Fibroblast of skin of right quadriceps (primary cell): ENCODE measurements at places on chromosomes 7 and 10.

- DNase-seq: no peak
Measured at GRCh38 chr10:123375738-123376137, 221.5 kb downstream of the BUB3 start.

- peak; percentile 32 for DNase-seq
Measured at GRCh38 chr10:101686133-101686925, 8.6 kb downstream of the FBXW4 start.

GRCh38 chr10:32160864-32161263 lies 104.6 kb upstream of the KIF5B start:
- DNase-seq: no peak

DNA sequence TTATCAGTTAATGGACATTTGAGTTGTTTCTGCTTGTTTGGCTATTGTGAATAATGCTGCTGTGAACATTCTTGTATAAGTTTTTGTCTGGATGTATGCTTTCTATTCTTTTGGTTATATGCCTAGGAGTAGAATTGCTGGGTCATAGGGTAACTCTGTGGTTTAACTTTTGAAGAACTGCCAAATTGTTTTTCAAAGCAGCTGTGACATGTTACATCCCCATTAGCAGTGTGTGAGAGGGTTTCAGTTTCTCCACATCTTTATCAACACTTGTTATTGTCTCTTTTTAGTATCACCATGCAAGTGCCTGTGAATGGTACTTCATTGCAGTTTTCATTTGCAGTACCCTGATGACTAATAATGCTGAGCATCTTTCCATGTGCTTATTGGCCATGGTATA lies 2.1 kb upstream of the NDUFB8 start:
- no peak for DNase-seq

GRCh38 chr7:22680482-22680911 lies 46.5 kb upstream of the IL6 start:
- DNase-seq: no peak

DNA sequence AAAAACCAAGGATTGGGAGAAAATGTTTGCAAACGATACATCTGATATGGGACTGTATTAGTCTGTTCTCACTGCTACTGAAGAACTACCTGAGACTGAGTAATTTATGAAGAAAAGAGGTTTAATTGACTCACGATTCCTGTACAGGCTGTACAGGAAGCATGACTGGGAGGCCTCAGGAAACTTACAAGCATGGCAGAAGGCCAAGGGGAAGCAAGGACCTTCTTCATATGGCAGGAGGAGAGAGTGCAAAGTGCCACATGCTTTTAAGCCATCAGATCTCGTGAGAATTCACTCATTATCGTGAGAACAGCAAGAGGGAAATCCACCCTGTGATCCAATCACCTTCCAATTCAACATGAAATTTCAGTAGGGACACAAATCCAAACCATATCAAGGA lies 11.0 kb downstream of the ZNF713 start:
- no peak for DNase-seq

GRCh38 chr7:47957156-47957555 lies 8.9 kb upstream of the PKD1L1 start:
- no peak for DNase-seq

DNA sequence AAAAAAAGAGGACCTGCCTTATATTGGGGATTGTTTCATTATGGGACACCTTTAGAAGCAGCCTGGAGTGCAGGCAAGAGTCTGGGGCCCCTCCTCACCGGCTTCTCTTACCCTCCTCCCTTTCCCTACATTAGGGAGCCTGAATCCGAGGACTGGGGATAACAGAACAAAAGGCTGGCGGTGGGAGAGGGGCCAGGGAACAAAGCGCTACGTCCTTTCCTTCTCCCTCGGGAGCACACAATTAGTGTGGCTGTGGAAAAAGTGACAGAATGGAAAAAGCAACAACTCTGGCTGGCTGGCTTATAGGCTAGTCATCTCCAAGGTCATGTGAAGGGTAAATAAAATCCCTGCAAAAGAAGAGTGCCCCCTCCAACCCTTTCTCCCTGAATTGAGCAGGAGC lies 74.7 kb downstream of the LSM5 start:
- no peak for DNase-seq

DNA sequence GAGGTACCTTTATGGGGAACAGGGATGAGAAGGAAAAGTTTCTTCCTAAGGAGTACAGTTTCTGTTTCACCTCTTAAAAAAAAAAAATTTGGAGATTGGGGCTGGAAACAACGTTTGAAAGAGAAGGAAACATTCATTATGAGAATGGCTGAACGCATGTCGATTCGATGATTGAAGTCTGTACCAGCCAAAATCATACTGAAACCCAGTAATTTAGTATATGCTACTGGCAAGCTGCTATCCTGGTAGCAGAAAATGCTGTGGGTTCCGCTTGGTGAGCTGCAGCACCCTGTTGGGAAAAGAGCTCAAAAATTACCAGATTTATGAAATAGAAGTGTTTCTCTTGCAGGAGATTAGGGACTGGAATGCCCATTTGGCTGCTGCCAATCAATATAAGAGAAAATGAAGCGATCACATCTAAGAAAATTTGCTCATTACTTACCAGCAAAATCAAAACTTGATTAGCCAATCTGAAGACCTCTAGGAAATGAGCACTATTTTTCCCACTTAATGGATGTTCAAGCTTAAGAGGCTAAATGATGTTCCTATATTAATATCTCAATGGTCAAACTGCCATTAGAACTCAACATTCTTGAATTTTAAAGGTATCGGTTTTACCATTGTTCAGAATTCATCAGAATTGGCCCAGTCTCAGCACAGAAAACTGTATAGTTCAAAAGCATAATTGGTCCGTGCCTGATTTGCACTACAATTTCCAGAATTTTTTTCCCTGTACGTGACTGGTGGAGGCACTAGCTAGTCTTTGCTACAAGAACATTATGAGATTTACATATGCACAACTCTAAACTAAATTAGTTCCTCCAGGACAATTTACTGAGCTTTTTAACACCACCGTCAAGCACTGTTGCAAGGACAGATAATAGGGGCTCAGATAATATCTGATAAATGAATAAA lies 1.2 kb upstream of the ITGB1 start:
- DNase-seq: no peak
